ENCODE measurements at places on chromosomes 6 and 20. TPM values are rescaled to one million over a fixed set of nuclear protein-coding genes. Genes with fewer than 3 reads are reported as not detected.

Gene NKX2-2
- not detected for total RNA-seq

Gene POM121L2
- total RNA-seq = not detected

Gene CEP85L
- 15.7 TPM for total RNA-seq

Gene SMPDL3A
- total RNA-seq = 9.1 TPM

Gene RGS17
- total RNA-seq = 1.8 TPM

Gene VSX1
- not detected for total RNA-seq

Gene PAX1
- total RNA-seq = not detected

Gene NRSN2
- total RNA-seq = 9.4 TPM

Gene FLRT3
- total RNA-seq = 12.0 TPM

Gene MMP24
- 2.5 TPM for total RNA-seq

Gene AGER
- total RNA-seq = 2.6 TPM

DNA sequence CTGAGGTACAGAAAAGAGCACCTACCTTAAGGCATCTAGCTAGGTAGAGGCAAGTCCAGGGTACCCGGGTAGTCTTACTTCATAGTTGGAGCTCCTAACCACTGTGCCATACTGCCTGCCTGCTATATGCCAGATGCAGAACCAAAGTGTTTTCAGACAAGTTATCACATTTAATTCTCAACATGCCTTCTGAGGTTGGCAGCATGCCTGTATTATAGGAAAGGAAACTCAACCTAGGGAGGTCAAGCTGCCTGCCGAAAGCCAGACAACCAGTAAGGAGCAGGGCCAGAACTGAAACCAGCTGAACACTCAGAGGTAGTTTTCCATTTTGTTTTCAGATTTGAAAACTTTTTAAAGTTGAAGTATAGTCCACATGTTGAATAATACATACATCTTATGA, 5.4 kb downstream of the CTNNBL1 start:
- no peak for DNase-seq

- DNase-seq = no peak
Measured at GRCh38 chr6:44530910-44531234, 143.4 kb downstream of the CDC5L start.

DNA sequence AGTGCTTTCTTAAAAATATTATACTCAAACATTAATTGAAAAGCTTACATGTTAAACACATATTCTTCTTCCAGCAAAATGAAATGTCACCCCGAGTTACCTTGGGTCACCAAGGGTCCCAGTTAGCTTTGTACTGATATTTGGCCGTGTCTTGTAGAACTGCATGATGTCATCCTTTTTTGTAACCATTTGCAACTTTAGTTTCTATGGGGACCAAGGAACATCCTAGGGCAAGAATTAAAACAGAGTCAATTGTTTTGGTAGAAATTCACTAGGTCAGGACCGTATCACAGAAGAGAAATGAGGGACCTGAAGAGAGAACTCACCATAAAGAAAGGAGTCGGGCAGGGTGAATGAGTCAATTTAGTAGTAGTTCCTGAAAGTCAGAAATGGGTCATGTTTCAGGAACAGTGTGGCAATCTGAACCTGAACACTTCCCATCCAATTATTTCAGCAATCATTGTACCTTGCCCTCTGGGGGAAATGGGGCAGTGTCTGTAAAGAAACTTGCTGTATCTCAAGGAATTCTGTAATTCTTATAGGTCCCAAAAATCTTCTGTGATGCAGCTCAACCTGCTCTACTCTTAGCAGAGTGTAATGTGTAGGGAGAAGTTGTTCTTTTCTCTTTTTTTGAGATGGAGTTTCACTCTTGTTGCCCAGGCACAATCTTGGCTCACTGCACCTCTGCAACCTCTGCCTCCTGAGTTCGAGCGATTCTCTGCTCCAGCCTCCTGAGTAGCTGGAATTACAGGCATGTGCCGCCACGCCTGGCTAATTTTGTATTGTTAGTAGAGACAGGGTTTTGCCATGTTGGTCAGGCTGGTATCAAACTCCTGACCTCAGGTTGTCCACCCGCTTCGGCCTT, 5.3 kb upstream of the AKAP7 start:
- no peak for DNase-seq

- no peak for DNase-seq
Measured at GRCh38 chr20:47566269-47566668, 64.6 kb downstream of the NCOA3 start.

- DNase-seq = no peak
Measured at GRCh38 chr6:54206510-54206909, 95.3 kb downstream of the MLIP start.

GRCh38 chr6:81750681-81751387, 1.6 kb downstream of the TENT5A start:
- no peak for DNase-seq

DNA sequence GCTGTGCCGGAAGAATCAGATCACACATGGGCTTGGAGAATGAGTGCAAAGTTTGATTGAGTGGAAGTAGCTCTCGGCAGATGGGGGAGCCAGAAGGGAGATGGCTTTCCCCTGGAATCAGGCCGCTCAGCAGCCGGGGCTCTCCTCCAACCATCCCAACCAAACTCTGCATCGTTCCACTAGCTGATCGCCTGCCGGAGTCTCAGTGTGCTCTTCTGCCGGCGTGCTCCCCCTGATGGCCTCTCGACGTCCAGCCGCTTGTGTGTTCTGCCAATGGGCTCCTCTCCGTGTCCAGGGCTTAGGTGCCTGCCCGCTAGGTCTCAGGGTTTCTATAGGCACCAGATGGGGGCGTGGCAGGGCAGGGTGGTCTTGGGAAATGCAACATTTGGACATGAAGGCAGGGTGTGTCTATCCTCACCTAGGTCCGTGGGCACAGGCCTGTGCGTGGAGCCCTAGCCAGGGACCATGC, 4.9 kb upstream of the BIRC7 start:
- no peak for DNase-seq

DNA sequence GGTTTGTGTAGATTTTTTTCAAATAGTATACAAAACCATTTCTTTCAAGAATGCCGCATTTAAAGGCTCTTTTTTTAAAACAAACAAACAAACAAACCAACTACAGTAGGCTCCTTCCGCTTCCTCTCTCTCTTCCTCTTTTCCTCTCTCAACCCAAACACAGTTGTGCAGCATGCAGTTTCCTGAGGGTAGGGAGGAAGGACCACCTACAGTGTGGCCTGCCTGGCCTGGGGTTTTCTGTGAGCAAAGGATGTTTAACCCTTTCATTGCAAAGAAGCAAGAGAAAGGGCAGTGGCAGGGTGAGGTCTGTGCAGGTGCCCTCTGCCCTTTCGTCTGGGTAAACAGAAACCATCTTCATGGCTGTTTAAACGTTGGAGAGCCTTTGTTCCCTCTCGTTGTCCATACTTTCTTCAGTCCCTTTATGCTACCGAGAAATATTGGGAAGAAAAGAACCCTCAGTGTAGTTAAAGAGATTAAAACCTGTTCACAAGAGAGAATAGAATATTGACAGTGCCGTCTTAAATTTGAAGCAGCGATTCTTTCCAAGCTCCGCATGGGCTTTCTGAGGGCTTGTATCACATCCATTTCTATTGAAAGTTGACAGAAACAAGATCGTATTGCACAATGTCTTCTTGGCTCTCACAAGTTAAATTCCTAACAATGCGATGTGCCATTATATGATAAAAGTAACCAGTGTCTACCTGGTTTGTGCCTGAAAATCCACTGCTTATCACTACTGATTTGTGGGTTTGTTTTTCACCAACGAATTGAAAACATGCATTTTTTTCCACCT, 215.5 kb upstream of the SNX9 start:
- no peak for DNase-seq

GRCh38 chr20:2399390-2399789, 18.7 kb downstream of the TGM6 start:
- no peak for DNase-seq

DNA sequence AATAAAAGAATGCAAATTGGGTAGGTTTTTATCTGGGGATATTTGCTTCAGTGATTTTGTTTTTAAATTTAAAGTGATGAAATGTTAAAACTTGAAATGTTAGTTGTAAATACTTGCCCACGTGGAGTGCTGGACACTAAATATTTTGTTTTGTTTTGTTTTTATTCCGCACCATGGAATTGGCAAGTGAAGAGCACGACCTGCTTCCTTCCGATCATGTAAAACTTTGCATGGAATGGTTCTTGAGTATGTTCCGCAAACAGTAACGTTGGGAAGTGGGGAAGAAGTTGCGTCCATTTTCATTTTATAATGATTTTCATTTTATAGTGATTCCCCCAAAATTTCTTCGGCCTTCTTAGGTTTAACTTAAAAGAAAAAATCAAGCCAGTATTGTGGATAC, 765 bp downstream of the IRAK1BP1 start:
- no peak for DNase-seq

GRCh38 chr6:411402-412145, 20.0 kb downstream of the IRF4 start:
- DNase-seq = no peak

GRCh38 chr20:22414305-22414742, 170.0 kb downstream of the FOXA2 start:
- DNase-seq = no peak

GRCh38 chr6:35569011-35569461, 56.3 kb upstream of the TULP1 start:
- DNase-seq = no peak

GRCh38 chr20:46893877-46894578, 615 bp upstream of the EYA2 start:
- no peak for DNase-seq

- DNase-seq = no peak
Measured at GRCh38 chr6:152295920-152296319, 341.2 kb downstream of the SYNE1 start.

GRCh38 chr6:90066697-90067096, 172.4 kb downstream of the GJA10 start:
- DNase-seq = no peak

GRCh38 chr6:36631326-36632011, 37.3 kb downstream of the SRSF3 start:
- DNase-seq = no peak

GRCh38 chr6:165871571-165871970, 208.5 kb upstream of the PDE10A start:
- no peak for DNase-seq

DNA sequence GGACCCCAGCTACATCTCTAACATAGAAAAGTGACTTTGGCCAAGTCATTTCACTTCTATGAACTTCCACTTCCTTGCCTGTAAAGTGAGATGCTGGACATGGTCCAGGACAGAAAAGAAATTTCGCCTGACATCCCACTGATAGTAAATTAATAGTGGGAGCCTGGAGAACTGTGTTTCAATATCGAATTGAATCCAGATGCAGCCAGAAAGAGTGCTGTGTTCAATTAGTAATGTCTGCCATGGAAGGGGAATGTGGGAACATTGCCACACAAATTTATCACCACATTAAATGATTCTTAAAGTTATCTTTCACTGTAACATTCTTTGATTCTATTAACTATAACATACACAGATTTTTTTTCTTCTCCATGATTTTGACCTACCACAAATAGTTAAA, 255.0 kb downstream of the HACE1 start:
- no peak for DNase-seq

DNA sequence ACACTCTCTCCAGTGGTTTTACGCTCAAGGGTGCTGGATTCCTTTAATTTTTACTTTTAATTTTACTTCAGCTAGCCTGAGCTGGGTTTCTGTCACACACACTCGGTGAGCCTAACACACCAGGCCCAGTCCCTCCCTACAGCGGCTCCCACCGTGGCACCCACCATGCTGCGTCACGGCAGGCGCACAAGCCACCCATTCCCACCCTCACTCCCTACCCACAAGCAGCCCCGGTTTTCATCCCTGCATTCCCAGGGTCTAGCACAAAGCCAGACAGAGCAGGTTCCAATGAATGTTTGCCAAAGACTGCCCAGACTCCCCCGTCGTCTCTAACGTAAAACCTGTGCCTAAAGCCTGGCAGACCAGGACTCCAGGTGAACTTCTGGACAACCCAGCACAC, 50.3 kb downstream of the MYH7B start:
- peak; percentile 34 for DNase-seq

- no peak for DNase-seq
Measured at GRCh38 chr20:35592339-35592974, 23.2 kb upstream of the SPAG4 start.

GRCh38 chr6:69696273-69696672, 100.5 kb downstream of the LMBRD1 start:
- no peak for DNase-seq

- no peak for DNase-seq
Measured at GRCh38 chr6:109644131-109644530, 46.9 kb downstream of the AK9 start.

GRCh38 chr20:56827763-56828162, 198.7 kb downstream of the TFAP2C start:
- DNase-seq = no peak

DNA sequence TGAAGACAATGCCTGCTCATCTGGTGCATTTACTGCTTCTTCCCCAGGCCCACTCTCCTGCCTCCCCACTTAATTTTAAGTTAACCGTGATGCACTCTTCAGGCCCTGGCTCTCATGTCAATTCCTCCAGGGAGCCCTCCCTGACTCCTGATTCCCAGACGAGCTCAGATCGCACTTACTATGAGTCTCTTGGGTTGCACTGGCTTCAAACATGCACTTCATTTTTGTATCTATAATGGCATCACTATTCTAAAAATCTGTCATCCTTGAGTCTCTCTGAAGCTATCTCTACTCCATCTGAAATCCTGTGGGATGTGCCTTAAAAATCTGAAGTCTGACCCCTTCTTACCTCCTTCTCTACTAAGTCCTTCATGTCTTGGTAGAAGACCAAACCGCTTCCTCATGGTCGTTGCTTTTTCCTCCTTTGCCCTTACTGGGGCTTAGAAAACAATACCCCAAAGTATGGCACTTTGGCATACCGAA, 24.7 kb downstream of the COX4I2 start:
- DNase-seq = no peak

DNA sequence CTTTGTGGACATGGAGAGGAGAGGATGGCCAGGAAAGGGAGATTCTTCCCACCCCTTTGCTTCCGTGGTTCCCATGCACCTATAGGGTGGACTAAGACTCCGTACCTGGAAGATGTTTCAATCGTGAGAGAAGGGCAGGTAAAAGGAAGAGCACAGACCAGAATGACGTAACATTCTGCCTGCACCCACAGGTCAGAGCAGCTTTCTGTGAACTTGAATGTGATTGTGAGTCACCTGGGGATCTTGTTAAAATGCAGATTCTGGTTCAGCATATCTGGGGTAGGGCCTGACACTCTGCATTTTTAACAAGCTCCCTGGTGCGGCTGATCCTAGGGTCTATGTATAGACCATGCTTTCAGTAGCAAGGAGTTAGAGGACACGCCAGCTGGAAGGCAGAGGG, 164.1 kb upstream of the SGK1 start:
- no peak for DNase-seq

GRCh38 chr20:23320317-23320716, 30.3 kb upstream of the NXT1 start:
- DNase-seq = no peak

All from breast epithelium (tissue), 4 donors.